ENCODE measurements at places on chromosomes 2 and 18.

DNA sequence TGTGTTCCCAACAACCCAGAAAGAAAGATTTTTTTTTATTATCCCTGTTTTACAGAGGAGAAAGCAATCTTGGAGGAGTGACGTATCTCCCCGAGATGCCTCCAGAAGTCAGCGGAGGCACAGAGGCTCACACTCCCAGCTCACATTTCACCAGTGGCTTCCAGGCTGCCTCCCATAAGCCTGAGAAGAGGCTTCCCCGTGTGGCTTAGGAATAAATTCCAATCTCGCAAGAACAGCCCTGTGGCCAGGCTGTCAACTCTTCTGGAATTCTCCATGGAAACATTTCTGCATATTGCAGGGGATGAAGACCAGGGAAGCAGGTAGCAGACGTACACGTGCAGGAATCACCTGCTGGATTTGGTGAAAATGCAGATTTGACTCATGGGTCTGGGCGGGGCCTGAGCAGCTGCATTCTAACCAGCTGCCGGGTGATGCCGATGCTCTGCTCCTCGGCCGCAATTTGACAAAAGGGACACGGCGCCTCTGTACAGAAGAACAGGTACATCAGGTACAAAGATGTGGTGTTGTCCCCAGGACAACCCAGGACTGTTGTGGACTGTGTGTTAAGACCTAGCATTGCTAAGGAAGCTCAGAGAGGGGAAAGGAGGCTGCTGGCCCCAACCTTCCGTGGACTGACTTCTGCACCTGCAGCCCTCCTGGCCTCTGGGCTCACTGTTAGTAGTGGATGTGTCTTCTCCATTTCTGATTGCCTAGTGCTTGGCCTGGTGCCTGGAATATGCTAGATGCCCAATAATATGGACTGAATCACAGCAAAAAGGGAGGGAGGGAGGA, 114.2 kb upstream of the ID2 start:
- H3K36me3 ChIP-seq = no peaks in the 10 kb centered on the region
- no peak overlapping the region for H3K27ac ChIP-seq
- no peak for DNase-seq
- no peak overlapping the region for H3K4me3 ChIP-seq

DNA sequence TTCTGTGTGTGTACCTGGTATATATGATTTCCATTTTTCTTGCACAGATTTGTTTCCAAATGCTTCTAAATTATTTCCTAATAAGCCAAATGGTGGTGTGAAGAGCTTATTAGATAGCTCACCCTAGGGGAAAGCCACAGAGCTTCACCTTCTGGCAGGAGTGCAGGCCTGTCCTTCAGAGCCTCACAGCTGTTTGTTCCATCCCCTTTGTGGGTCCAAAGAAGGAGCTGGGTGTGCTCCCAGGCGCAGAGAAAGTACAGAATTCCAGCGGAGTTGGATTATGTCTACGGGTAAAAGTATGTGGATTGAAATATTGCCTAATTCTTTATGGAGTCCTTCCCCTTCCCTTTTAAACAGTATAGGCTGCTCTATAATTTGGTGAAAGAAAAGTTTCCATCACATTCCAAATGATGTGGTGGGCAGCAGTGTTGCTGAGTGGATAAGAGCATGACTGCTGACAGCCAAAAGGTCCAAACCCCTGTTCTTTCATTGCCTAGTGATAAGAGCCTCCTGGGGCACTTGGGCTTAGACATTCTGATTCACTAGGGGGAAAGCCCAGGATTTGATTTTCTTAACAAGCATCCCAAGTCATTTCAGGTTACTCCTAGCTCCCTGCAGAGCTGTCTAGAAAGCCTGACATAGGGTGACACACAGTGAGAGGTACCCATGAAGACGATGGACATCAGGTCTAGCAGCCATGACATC, 86.6 kb downstream of the WDSUB1 start:
- no peak for DNase-seq
- H3K4me1 ChIP-seq = no peaks in the 10 kb centered on the region
- H3K4me3 ChIP-seq = no peak overlapping the region
- peaks cover 59% of the 10 kb centered on the region for H3K36me3 ChIP-seq
- no peaks in the 10 kb centered on the region for H3K27me3 ChIP-seq
- no peak overlapping the region for H3K27ac ChIP-seq

GRCh38 chr2:230601510-230601909, 111.1 kb upstream of the CAB39 start:
- no peak for DNase-seq
- H3K27ac ChIP-seq = no peak overlapping the region
- H3K4me3 ChIP-seq = no peak overlapping the region

DNA sequence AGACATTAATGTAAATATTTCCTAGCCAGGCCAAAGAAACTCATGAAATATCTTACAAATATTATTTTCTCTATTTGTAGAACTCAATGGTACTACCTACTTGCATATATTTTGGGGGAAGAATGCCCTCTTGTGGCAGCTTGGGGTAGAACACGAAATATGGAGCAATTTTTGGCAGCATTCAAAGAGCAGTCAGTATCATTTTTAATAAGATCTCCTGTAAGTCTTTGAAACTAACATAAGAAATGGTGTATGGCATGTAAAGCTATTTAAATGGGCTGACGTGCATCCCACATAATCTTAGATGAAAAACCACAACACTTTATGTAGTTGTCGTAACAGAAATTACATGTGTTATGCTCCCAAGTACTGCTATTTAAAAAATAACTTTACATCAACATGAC, 62.3 kb upstream of the CCDC195 start:
- H3K27ac ChIP-seq = no peak overlapping the region
- DNase-seq = peak; percentile 34
- H3K27me3 ChIP-seq = no peaks in the 10 kb centered on the region
- peaks cover 3% of the 10 kb centered on the region for H3K36me3 ChIP-seq
- H3K4me1 ChIP-seq = peaks cover 22% of the 10 kb centered on the region

DNA sequence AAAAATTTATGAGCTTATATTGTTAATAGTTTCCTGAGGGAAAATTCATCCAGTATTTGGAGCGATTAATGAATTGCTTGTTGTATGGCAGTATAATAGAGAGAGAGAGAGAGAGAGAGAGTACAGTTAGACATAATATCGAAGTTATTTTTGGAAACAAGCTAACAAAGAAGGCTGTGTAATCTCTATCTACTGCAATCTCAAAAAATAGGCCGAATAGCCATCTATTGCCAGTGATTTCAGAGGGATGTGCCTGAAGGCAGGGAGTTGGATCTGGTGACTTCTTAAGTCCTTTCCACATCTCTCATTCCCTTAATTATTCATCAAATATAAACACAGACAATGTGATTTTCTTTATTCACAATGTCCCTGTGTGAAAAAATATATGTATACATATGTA, 433.1 kb upstream of the RAB12 start:
- H3K27ac ChIP-seq = no peak overlapping the region
- H3K4me3 ChIP-seq = no peak overlapping the region
- no peaks in the 10 kb centered on the region for H3K27me3 ChIP-seq
- DNase-seq = no peak

- no peaks in the 10 kb centered on the region for H3K36me3 ChIP-seq
- DNase-seq = peak; percentile 38
- no peaks in the 10 kb centered on the region for H3K27me3 ChIP-seq
- no peaks in the 10 kb centered on the region for H3K4me1 ChIP-seq
- H3K4me3 ChIP-seq = no peak overlapping the region
Measured at GRCh38 chr2:100070078-100070477, 72.3 kb downstream of the AFF3 start.

DNA sequence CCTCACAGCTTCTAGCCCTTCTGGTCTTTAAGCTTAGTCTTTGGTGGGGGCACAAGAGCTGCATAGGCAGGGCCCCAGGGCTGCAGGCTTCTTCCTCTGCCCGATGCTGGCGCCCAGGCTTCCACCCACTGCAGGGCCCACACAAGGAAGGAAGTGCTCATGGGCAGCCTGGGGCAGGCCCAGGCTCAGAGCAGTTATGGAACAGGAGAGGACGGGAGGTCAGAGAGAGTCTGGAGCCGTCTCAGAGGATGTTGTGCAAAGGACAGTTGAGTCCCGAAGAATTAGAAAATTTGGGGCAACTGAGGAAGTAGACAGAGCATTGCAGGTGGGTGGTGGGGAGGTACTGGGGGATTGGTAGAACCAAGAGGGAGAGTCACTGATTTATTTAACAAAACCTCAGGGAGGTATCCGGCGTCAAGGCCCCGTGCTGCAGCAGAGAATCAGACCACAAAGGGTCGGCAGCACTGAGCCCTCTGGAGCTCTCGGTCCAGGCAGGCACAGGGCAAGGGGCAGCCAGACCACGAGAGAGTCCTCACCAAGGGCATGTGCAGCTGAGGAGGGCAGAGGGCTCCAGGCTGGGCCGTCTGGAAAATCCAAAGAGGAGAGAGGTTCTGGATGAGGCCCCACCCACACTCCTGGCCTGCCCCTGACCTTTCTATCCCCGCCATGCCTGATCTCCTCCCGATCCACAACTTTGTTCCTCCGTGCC, 110.8 kb upstream of the GLI2 start:
- H3K36me3 ChIP-seq = no peaks in the 10 kb centered on the region
- no peak overlapping the region for H3K27ac ChIP-seq
- no peaks in the 10 kb centered on the region for H3K4me1 ChIP-seq
- H3K27me3 ChIP-seq = peaks cover 5% of the 10 kb centered on the region
- H3K4me3 ChIP-seq = no peak overlapping the region
- DNase-seq = no peak

GRCh38 chr18:58045242-58046092, 1.4 kb downstream of the NEDD4L start:
- peak overlapping the region; percentile 92 for H3K4me3 ChIP-seq
- H3K27ac ChIP-seq = peak overlapping the region; percentile 96
- H3K36me3 ChIP-seq = no peaks in the 10 kb centered on the region
- DNase-seq = peak; percentile 68

GRCh38 chr2:148021059-148021861, at the start of gene MBD5:
Gene MBD5 (plus strand): TSS chr2:148021091.
- peak; percentile 49 for DNase-seq
- H3K27me3 ChIP-seq = no peaks in the 10 kb centered on the region
- peak within 1 kb of the TSS; percentile 93 for H3K4me3 ChIP-seq
- H3K4me1 ChIP-seq = peaks cover 6% of the 10 kb centered on the region

- no peak overlapping the region for H3K27ac ChIP-seq
- no peaks in the 10 kb centered on the region for H3K4me1 ChIP-seq
- no peaks in the 10 kb centered on the region for H3K36me3 ChIP-seq
- H3K27me3 ChIP-seq = no peaks in the 10 kb centered on the region
- peak; percentile 43 for DNase-seq
Measured at GRCh38 chr2:21256006-21256405, 132.2 kb downstream of the TDRD15 start.

GRCh38 chr2:198289811-198290210, 485.4 kb downstream of the PLCL1 start:
- peaks cover 18% of the 10 kb centered on the region for H3K27me3 ChIP-seq
- no peaks in the 10 kb centered on the region for H3K36me3 ChIP-seq
- no peaks in the 10 kb centered on the region for H3K4me1 ChIP-seq
- no peak for DNase-seq
- no peak overlapping the region for H3K27ac ChIP-seq

GRCh38 chr2:225056330-225057073, 14.2 kb upstream of the DOCK10 start:
- no peak overlapping the region for H3K27ac ChIP-seq
- no peaks in the 10 kb centered on the region for H3K27me3 ChIP-seq
- DNase-seq = no peak
- no peaks in the 10 kb centered on the region for H3K36me3 ChIP-seq
- no peaks in the 10 kb centered on the region for H3K4me1 ChIP-seq

DNA sequence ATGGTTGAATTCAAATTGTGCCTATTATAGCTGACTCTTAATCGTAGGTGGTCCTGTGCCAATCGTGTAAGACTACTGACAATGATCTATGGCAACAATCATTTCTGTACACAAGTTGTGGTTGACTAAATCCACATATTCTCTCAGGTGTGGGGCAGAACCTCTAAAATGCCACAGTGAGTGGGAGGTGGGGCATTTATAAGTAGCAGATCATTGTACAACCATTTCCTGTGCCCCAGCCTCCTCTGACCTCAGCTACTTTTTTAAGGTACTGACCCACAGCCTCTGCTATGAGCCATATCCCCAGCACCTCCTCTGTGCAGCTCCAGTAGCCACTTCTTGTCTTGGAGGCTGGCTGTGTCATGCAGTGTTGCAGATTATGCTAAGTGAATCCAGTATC, 48.6 kb upstream of the RAPH1 start:
- H3K27ac ChIP-seq = no peak overlapping the region
- no peaks in the 10 kb centered on the region for H3K36me3 ChIP-seq
- H3K4me3 ChIP-seq = no peak overlapping the region
- DNase-seq = no peak
- H3K27me3 ChIP-seq = no peaks in the 10 kb centered on the region
- peaks cover 17% of the 10 kb centered on the region for H3K4me1 ChIP-seq

DNA sequence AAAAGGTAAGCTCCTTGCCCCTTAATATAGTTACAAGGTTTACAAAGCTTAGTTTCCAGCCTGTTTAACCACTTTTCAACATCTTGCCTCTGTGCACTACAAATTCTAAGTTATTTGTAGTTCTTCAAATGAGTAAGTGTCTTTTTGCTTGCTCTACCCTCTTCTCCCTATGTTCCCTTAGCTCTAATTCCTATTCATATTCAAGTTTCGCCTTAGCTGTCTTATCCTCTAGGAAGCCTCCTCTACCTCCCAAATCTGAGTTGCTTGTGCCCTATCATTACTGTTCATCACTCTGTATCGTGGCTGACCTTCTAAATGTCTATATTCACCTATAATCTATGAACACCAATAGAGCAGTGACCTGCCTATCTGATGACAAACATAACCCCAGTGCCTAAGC, 25.3 kb downstream of the NRXN1 start:
- H3K27me3 ChIP-seq = no peaks in the 10 kb centered on the region
- no peak for DNase-seq
- H3K27ac ChIP-seq = no peak overlapping the region
- no peaks in the 10 kb centered on the region for H3K36me3 ChIP-seq

DNA sequence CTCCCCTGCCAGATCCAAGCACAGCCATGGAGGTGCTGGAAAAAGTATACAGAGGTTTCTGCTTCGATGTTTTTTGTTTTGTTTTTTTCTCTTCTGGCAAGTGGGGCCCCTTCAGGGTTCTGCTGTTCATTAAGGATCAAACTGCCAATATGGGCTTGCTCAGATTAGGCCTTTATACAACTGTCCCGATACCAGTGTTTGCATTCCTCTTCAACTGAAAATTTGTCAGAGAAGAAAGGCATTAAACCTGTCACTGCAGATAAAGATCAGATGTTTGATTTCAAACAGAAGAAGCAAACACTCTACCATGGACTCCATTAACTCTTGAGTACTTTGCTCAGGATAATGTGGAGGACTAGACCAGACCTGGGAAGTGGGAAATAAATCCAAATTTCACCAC, 396.0 kb upstream of the SMIM21 start:
- no peaks in the 10 kb centered on the region for H3K27me3 ChIP-seq
- DNase-seq = no peak
- H3K4me1 ChIP-seq = no peaks in the 10 kb centered on the region
- no peaks in the 10 kb centered on the region for H3K36me3 ChIP-seq
- no peak overlapping the region for H3K27ac ChIP-seq
- no peak overlapping the region for H3K4me3 ChIP-seq

- no peaks in the 10 kb centered on the region for H3K36me3 ChIP-seq
- no peaks in the 10 kb centered on the region for H3K4me1 ChIP-seq
- DNase-seq = no peak
- H3K4me3 ChIP-seq = no peak overlapping the region
Measured at GRCh38 chr2:146894514-146894913, 950.3 kb upstream of the ACVR2A start.

GRCh38 chr2:119810049-119810630, 50.4 kb downstream of the PTPN4 start:
- peaks cover 2% of the 10 kb centered on the region for H3K36me3 ChIP-seq
- no peak for DNase-seq
- H3K27ac ChIP-seq = no peak overlapping the region
- no peaks in the 10 kb centered on the region for H3K4me1 ChIP-seq
